Endothelial cell of coronary artery (primary cell): ENCODE measurements at places on chromosomes 16 and 17. TPM values are rescaled to one million over a fixed set of nuclear protein-coding genes. Genes with fewer than 3 reads are reported as not detected.

The MCRIP1 gene
- total RNA-seq = 114 and 175 TPM in 2 replicates

The DPEP3 gene
- not detected in 2 replicates for total RNA-seq

The UMOD gene
- total RNA-seq = not detected in 2 replicates

The DPEP2 gene
- 0.36 TPM in 1 of 2 replicates, not detected in the other for total RNA-seq

The KRT40 gene
- total RNA-seq = not detected in 2 replicates

The CLDN6 gene
- total RNA-seq = not detected in 2 replicates

The CSH1 gene
- total RNA-seq = not detected in 2 replicates

The CD300H gene
- total RNA-seq = not detected in 2 replicates

The CCR7 gene
- under 0.01 and 0.09 TPM in 2 replicates for total RNA-seq

The HOXB9 gene
- not detected in 2 replicates for total RNA-seq

The C16orf96 gene
- not detected in 2 replicates for total RNA-seq

The SLC13A2 gene
- not detected in 2 replicates for total RNA-seq

The HS3ST6 gene
- total RNA-seq = not detected in 2 replicates

The KREMEN2 gene
- total RNA-seq = not detected in 2 replicates

The CNTNAP1 gene
- 17.1 and 23.8 TPM in 2 replicates for total RNA-seq

The ALOX15B gene
- total RNA-seq = 0.19 TPM in 1 of 2 replicates, not detected in the other

The HSPB9 gene
- total RNA-seq = not detected in 2 replicates

The UBTF gene
- 47.6 and 55.3 TPM in 2 replicates for total RNA-seq

The KLHL10 gene
- 0.18 TPM in 1 of 2 replicates, not detected in the other for total RNA-seq

The STH gene
- not detected in 2 replicates for total RNA-seq

The SDR42E2 gene
- total RNA-seq = under 0.01 and 0.09 TPM in 2 replicates

The DNAH3 gene
- total RNA-seq = under 0.01 TPM in 1 of 2 replicates, not detected in the other

The AGRP gene
- not detected in 2 replicates for total RNA-seq

The MIEN1 gene
- 11.3 and 12.6 TPM in 2 replicates for total RNA-seq

The C1QTNF8 gene
- total RNA-seq = not detected in 2 replicates

The SLC52A1 gene
- total RNA-seq = under 0.01 and 0.09 TPM in 2 replicates

The CDT1 gene
- 4.0 and 7.5 TPM in 2 replicates for total RNA-seq

The ITGAL gene
- not detected in 2 replicates for total RNA-seq
